ENCODE measurements at places on chromosomes 11 and 22.

DNA sequence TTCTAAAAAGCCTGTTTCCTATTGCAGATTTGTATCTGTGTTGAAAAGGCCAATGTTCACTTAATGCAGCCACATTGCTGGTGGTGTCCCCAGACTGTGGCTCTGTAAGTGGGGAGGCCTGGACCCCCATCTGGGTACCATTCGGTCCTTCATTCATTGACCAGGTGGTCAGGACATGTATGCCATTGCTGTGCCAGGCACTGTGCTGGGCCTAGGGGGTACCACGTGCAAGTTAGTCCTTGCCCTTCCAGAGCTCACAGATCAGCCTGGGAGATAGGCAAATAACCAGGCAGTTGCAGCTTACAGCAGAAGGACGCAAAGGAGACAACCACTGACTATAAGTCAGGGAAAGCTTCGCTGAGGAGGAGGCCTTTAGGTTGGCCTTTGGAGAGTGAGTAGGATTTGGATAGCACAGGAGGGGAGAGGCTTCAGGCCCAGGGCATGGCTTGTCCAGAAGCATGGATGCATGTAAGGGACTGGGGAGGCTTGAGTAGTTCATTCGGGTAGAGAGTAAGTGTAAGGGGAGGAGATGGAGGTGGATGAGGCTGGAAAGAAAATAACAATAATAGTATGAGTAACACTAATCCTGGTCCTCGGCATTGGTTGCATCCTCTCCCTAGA lies 5.0 kb downstream of the PRDM11 start:
- DNase-seq: no peak

DNA sequence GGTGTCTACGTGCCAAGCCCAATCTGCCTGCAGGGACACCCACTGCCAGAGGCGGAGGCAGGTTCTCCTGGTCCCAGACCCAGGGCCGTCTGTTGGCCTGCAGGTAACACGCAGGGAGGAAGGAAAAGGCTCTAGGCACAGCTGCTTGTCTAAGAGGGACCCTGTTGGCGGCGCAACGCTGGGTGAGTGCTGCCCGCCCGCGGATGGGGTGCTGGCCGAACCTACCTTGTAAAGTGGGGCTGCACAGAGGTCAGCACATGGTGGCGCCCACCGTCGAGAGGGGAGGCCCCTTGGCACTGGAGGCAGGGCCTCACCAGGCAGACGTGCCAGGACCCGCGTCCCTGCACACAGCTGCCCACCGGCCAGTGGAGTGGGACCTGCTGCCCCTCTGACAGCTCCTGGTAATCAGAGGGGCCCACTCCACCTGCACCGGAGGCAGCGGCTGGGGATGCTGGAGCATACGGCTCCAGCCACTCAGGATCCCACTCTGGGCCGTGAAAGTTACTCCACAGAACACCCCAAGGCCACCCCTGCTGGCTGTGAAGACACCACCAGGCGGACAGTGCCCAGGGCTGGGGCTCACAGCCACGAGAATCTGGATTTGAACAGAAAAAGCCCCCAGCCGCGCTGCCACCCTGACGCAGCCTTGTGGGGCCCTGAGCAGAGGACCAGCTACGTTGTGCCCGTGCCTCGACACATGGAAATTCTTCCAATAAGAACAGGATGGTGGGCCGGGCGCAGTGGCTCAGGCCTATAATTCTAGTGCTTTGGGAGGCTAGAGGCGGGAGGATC lies 24.0 kb downstream of the TBX1 start:
- no peak for DNase-seq

DNA sequence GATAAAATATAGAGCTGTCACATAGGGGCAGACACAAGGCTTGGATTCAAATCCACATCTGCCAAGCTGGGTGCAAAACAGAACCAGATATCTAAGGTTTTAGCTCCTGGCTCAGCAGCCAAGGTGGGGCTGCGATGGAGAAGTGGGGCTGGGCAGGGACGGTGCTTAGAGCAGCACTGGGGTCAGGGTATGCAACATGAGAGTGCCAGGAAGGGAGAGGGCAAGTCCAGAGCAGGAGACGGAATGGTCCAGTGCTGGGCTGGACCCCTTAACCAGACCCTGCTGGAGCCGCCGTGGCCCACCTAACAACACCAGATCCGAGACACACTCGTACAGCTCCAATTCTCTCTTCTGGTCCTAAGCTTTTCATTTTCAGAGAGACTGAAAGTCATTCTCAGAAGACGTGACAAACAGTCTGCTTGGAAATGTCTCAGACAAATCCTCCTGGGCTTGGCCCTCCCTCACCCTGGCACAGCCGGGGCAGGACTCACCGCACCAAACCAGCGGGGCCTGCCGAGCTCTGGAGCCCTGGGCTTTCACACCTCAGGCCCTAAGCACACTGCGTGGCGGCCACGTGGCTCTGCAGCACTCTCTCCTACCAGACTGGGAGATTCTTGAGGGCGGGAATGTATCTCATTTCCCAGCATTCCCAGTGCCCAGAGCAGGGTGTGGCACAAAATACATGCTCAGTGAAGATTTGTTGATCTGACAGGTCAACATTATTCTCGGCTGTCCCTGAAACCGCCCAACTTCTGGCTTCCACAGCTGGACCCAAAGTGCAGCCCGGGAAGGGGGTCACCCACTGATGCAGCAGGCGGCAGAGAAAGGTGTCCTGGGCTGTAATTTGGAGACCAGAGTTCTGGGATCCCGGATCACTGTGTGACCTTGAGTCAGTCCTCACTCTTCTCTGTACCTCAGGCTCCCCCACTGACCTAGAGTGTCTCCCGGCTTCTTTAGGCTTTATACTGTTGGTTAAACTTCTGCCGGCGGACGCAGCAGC lies 11.6 kb downstream of the LRRC32 start:
- no peak for DNase-seq

- DNase-seq: no peak
These were observed 15.6 kb upstream of the CRYBB3 start for GRCh38 chr22:25183949-25184619.

- DNase-seq: no peak
These were observed 63.8 kb upstream of the WNT7B start for GRCh38 chr22:46040471-46041465.

DNA sequence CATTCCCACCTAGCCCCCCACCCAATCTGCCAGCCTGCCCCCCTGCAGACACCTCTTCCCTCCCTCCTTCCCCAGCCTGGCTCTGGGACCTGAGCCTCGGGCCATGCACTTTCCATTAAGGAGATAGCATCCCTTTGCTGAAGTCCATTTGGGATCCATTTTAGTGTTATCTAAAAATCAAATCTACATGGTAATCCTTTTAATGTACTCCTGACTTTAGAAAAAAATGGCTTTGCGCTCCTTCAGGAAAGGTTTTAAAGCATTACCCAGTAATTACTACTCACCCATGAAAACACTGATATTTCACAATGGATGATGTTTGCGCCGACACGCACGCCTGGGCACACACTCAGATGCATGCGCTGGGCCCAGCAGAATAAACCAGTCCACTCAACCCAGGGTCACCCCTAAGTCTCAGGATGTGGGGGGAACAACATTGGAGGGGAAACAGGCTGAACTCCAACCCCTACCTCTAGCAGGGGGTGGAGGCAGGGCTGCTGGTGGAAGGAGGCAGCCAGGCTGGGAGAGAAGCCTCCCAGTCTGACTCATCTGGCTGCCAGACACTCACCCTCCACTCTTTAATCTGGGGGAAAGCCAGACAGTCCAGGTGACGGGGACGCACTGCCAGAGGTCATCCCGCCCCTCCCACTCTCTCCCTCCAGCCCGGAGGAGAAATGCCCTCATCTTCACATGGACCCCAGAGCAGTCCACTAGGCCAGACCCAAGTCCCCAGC lies 29.8 kb downstream of the LMO1 start:
- no peak for DNase-seq

DNA sequence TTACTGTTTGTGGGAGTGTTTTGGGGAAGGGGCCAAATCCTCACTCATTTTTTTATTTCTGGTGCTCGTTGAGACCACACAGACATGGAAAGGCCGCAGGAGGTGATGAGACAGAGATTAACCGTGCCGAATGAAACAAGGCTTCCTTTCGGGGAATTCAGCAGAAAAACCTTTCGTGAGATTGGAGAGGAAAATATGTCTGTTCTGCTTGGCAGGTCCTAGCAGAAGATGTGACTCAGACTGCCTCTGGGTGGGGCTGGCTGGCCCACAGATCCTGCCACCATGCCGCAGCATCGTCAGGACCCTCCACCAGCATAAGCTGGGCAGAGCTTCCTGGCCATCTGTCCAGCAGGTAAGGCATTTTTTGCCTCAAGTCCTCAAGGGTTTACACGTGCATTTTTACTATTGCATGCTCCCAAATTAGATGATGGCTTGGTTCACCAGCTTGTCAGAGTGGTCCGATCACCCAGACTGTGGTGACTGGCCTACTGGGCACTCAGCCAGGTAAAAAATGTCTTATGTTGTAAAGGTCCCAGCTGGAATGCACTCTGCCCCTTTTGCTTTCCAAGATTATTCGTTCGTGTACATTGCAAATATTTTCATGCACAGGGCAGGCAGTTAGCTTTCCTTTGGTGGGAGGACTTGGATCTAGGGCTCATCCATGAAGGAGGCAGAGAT lies 1.5 kb downstream of the DDB2 start:
- peak; percentile 55 for DNase-seq

All from eye (tissue), 1 donor.